Endodermal cell (in vitro differentiated cells): ENCODE measurements at places on chromosomes 13 and 19.
A peak's percentile ranks its signal among the peaks of the same experiment; 100 is the strongest.

GRCh38 chr13:35953537-35954206, 177.5 kb downstream of the DCLK1 start:
- DNase-seq: peak; percentile 88

DNA sequence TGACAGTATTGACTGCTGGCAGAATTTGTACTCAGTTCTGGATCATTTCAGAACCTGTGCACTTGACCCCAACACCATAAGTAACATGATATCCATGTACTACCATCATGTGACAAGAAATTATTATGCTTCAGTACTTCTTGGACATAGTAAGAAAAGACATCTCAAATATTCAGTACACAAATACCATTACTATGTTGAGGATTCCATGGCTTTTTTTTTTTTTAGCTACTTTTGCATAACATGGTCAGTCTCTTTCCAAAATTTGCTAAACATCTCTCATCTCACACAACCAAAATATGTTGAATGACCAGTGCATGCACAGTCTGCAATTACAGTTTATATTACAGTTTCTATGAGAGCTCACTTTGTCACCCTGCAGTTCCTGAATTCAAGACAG, 85.3 kb downstream of the FLT1 start:
- DNase-seq: no peak

DNA sequence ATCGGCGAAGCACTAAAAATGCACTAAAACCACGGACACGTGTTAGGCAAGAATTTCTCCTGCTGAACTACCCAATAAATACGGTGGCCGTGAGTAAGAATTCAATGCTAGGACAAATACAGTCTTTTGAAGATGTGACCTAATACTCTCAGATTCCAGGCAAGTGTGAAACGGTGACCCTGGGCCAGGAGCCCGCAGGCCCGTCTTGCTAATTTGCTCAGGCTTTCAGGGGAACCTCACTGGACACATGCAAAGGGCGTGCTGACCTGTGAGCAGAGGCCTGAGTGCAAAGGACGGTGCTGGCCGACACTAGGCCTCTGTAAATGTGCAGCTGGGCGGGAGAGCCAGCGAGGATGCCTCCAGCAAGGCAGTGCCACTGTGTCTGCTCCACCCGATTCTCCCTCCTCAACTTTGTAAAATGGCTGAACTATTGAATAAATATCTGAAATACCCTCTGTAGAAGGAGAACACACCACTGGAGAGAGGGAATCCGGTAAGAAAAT, 70.1 kb downstream of the STK24 start:
- DNase-seq: no peak

- DNase-seq: peak; percentile 35
These were observed 60.1 kb downstream of the PEPD start for GRCh38 chr19:33461256-33462111.

DNA sequence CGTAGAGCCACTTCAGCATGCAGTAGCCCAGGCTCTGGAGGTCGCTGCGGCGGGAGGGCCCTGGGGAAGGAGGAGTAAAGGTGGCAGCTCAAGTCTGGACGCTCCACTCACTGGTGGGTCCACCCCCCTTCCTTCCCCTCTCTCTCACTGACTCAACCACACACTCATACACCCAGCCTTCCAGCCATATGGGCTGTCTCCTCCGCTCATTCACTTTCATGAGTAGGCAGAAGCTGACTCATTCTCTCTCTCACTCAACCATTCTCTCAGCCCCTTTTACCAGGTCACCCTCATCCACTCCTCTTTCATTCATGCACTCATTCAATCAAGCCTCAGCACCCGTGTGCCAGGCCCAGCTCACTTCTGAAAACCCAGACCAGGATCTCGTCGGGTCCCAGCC, 27.5 kb upstream of the SIGLEC11 start:
- no peak for DNase-seq

GRCh38 chr19:33175156-33175782, 18.9 kb upstream of the LRP3 start:
- peak; percentile 46 for DNase-seq

- DNase-seq: peak; percentile 66
These were observed 291.6 kb upstream of the ARGLU1 start for GRCh38 chr13:106859533-106859904.

GRCh38 chr19:19571071-19571786, 33.2 kb downstream of the CILP2 start:
- no peak for DNase-seq

DNA sequence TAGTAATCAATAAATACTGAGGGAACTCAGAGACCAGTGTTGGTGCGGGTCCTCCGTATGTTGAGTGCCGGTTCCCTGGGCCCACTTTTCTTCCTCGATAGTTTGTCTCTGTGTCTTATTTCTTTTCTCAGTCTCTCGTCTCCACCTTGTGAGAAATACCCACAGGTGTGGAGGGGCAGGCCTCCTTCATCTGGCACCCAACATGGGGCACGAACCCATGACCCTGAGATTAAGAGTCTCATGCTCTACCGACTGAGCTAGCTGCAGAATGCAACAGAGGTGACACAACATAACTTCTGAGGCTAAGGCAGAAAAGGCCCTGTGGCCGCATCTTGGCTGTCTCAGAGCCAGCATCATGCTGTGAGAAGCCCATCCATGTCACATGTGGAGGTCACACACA, 5.3 kb upstream of the ZNF613 start:
- peak; percentile 49 for DNase-seq

DNA sequence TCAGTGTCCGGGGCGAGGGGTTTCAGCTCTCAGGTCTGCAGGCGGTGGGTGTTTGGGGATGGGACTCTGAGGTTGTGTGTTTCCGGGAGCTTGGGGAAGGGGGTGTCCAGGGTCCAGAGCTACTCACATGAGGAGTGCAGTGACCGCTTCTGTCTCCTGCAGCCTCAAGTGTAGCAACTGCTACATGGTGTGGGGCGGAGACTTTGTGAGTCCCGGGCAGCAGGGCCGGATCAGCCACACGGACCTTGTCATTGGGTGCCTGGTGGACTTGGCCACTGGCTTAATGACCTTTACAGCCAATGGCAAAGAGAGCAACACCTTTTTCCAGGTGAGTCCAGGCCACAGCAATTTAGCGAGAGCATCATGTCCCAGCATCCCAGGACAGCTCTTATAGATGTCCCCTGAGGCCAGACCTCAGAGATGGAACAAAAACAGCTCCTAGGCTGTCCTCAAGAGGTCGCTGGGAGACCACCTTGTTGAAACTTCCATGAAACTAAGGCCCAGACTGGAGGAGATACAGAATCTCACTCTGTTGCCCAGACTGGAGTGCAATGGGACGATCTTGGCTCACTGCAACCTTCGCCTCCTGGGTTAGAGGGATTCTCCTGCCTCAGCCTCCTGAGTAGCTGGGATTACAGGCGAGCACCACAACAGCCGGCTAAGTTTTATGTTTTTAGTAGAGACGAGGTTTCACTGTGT, 44.9 kb downstream of the RYR1 start:
- DNase-seq: peak; percentile 84

- DNase-seq: peak; percentile 85
These were observed 8.7 kb downstream of the SIGLECL1 start for GRCh38 chr19:51259348-51260245.

- no peak for DNase-seq
These were observed 12.2 kb downstream of the LAIR1 start for GRCh38 chr19:54352546-54352945.
